ENCODE measurements at places on chromosomes 7 and 10. TPM values are rescaled to one million over a fixed set of nuclear protein-coding genes. Genes with fewer than 3 reads are reported as not detected.

DNA sequence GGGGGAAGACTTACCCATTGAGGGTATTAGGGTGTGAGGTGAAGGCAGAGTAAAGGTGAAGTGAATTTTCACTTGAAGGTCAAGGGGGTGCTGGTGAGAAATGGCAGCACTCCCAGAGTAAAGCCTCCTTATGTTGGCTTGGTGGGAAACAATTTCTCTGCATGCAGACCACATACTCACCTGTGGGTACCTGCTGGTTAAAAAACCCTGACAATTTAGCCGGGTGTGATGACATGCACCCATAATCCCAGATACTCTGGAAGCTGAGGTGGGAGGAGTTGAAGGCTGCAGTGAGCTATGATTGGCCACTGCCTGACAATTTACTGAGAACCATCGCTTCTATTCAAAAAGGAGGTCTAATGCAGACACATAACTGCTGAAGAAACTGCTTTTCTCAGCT, 5.5 kb downstream of the DNAJB9 start:
- H3K4me3 ChIP-seq, result no peak overlapping the region
- H3K27me3 ChIP-seq, result no peaks in the 10 kb centered on the region
- no peak overlapping the region for H3K27ac ChIP-seq
- DNase-seq, result no peak

DNA sequence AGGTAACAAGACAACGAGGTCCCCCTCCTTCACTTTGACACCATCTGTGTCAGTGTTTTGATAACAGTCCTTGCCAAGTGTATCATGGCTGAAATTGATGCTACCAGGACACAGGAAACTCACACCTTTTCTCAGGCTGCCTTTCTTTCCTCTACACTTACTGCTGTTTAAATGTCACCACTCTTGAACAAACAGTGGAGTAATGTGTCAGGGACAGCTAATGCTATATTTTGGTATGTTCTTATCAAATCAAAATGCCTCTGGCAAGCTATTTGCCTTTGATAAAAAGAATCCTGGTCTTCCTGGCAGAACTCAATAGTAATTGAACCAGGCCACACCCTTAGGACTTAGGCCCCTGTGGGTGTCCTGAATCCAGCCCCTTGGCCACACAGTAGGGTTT, 692.9 kb downstream of the LRMDA start:
- H3K4me3 ChIP-seq, result no peak overlapping the region
- no peaks in the 10 kb centered on the region for H3K27me3 ChIP-seq
- no peaks in the 10 kb centered on the region for H3K4me1 ChIP-seq
- no peaks in the 10 kb centered on the region for H3K36me3 ChIP-seq
- no peak overlapping the region for H3K27ac ChIP-seq

DNA sequence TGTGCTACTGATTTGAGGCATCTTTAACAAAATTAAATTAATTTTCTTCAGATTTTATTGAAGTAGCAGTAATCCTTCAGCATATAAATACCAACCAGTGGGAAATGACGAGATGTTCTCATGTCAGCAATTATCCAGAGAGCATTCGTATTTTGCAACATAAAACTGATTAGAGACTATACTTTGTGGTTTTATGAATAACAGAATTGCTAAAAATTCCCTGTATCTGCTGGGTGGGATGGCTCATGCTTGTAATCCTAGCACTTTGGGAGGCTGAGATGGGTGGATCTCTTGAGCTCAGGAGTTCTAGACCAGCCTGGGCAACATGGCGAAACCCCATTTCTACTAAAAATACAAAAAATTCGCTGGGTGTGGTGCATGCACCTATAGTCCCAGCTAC, 56.9 kb downstream of the ATAD1 start:
- no peaks in the 10 kb centered on the region for H3K36me3 ChIP-seq
- H3K4me3 ChIP-seq, result no peak overlapping the region
- no peak for DNase-seq
- no peaks in the 10 kb centered on the region for H3K4me1 ChIP-seq
- no peak overlapping the region for H3K27ac ChIP-seq

GRCh38 chr10:96998329-96998888, 166.3 kb downstream of the LCOR start:
- no peak overlapping the region for H3K4me3 ChIP-seq
- no peaks in the 10 kb centered on the region for H3K36me3 ChIP-seq
- no peak overlapping the region for H3K27ac ChIP-seq
- no peak for DNase-seq

DNA sequence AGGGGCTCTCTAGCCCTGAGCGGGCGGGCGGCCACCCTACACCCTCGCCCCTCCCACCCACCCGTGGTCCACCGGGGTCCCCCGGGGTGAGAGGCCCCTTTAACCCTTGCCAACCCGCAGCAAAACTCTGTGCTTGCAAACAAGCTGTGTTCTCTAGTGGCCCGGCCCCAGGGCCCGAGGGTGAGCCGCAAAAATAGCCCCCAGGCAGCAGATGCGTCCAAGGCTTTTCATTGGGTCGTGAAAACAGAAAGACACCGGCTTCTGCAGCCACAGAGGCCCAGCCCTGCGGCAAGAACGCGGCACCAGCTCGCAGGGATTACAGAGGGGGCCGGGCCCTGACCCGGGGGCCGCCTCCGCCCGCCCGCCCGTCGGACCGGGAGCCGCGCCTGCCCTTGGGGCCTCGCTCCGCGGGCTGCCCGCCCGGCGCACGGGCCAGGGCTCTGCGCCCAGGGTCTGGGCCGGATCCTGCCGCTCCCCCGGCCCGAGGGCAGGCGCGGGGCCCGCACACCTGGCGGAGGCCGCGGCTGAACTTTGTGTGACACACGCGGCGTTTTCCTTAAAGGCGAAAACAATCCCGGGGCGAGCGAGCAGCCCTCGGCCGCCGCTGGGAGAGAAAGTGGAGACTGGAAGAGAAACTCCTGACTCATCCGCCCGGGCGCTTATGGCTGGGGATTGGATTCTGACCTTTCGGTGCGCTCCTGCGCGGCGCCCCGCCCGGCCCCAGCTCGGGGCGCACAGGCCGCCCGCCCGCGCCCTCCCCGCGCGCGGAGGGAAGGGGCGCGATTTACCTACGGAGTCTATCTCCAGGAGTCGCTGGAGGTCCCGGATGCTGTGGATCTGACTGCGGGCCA, 2.8 kb downstream of the PDGFA start:
- no peak for DNase-seq
- H3K27me3 ChIP-seq, result no peaks in the 10 kb centered on the region
- peaks cover 7% of the 10 kb centered on the region for H3K36me3 ChIP-seq
- H3K4me1 ChIP-seq, result peaks cover 35% of the 10 kb centered on the region

- no peaks in the 10 kb centered on the region for H3K27me3 ChIP-seq
- peak overlapping the region; percentile 79 for H3K4me3 ChIP-seq
- H3K4me1 ChIP-seq, result peaks cover 6% of the 10 kb centered on the region
- H3K27ac ChIP-seq, result peak overlapping the region; percentile 96
- no peaks in the 10 kb centered on the region for H3K36me3 ChIP-seq
- no peak for DNase-seq
Observed at GRCh38 chr7:149791-150636, 42.4 kb upstream of the FAM20C start.

GRCh38 chr7:121262221-121262620, 66.6 kb upstream of the WNT16 start:
- no peak overlapping the region for H3K4me3 ChIP-seq
- no peaks in the 10 kb centered on the region for H3K4me1 ChIP-seq

- H3K27ac ChIP-seq, result no peak overlapping the region
- H3K4me3 ChIP-seq, result no peak overlapping the region
- DNase-seq, result no peak
- no peaks in the 10 kb centered on the region for H3K27me3 ChIP-seq
- H3K4me1 ChIP-seq, result peaks cover 28% of the 10 kb centered on the region
Observed at GRCh38 chr10:131928248-131929095, 27.7 kb downstream of the PPP2R2D start.

- H3K36me3 ChIP-seq, result no peaks in the 10 kb centered on the region
- DNase-seq, result no peak
- no peak overlapping the region for H3K4me3 ChIP-seq
Observed at GRCh38 chr7:93461350-93461749, 113.2 kb downstream of the CALCR start.

DNA sequence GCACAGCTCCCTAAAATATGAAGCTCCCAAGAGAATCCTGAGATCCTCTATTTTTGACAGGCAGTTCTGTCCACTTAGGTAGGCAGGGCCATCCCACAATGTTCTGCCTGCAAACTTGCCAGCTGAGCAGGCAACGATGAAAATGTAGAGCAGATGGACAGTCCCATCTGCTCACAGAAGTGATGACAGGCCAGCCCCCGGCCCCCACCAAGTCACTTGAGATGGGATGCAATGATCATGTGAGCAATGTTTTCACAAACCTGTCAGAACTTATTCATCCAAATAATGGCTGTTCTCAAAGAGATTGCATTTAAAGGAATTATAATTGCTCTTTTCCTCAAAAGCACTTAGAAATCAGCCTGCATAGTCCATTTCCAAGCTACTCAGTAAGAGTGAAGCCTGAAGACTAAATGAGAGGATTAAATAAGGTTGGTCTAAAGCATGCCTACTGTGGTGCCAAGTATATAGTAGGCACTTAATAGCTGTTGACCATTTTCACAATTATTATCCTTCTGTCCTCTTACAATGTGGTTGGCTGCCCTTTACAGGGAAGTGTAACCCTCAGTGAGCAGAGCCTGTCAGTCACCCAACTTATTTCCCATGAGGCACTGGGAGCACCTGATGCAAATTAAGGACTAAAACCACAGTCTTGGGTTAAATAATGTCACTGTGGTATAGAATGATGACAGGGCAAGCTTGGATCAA, 301.2 kb downstream of the FGFR2 start:
- no peaks in the 10 kb centered on the region for H3K36me3 ChIP-seq
- H3K4me1 ChIP-seq, result no peaks in the 10 kb centered on the region
- H3K27me3 ChIP-seq, result no peaks in the 10 kb centered on the region
- DNase-seq, result no peak
- H3K4me3 ChIP-seq, result no peak overlapping the region

DNA sequence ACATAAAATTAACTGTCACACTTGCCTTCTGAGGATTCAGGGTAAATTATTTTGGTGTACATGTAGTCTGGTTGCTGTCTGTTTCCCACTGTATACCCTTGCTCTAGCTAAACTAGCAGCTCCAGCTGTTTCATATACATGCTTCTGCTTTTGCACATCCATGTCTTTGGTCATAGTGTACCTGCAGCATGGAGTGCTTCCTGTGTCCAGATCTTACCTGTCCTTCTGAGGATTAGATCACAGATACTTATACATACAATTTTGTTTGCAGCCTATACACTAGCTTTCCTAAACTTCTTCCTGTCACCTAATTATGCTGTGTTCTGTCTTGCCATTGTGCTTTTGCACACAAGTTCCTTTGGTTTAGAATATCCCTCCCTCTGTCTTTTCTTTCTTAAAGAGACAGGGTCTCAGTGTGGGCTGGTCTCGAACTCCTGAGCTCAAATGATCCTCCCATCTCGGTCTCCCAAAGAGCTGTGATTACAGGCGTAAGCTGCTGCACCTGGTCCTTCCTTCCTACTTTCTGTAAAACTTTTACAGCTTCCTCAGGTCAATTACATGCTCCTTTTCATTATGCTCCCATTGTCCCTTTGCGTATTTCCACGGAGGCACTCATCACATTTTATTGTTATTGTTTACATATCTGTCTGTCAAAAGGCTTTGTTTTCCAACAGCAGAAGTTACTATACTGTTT, 33.8 kb downstream of the TPST1 start:
- H3K27me3 ChIP-seq, result no peaks in the 10 kb centered on the region
- no peak for DNase-seq
- no peaks in the 10 kb centered on the region for H3K36me3 ChIP-seq

The NRP1 gene
- 117 TPM for total RNA-seq

The OPN1SW gene
- not detected for total RNA-seq

The FFAR4 gene
- total RNA-seq, result 1.3 TPM

The ERVW-1 gene
- total RNA-seq, result not detected

The UBTD1 gene
- total RNA-seq, result 10.2 TPM

Data from thoracic aorta (tissue), 2 donors.